ENCODE measurements at places on chromosomes 2 and 18.

- no peak for DNase-seq
These were observed 2.5 kb downstream of the APLF start for GRCh38 chr2:68469935-68470334.

DNA sequence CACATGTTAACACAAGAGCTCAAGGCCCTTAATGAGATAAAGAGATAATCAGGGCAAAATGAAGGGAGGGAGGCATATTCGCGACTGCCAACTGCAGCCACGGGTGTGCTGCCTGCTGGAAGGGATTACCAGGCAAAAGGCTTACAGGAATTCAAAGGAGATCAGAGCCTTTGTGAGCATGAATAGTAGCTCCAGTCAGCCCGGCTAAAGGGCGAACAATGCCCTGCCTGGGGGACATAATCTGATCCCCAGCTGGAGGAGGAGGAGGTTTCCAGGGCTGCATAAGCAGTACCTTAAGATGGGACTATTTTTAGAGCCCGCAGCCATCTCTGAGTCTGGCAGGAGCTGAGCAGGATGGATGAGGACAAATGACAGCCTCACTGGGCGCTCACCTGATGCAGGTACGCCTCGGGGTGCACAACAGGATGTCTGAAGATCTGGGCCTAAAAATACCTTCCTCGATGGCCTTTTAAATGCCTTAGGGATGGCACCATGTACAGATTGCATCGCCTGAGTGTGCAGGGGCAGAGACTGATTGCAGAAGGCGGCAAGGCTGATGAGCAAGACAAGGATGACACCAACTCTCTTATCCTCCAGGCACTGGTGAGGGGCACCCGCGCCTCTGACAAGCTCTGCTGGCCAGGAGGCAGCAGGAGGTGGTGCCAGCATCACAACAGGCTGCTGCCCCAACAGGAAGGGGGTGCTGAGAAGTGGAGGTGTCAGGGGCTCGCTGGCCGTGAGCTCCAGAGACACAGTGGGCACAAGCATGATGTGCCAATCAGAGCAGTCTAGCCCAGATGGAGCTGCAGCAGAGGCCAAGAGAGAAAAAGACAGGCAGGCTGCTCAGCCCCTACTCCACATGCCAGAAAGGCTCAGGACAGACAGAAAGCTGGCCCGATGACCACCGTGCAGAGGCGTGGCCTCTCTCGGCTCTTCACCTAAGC lies 111.4 kb downstream of the EIPR1 start:
- no peak for DNase-seq

- no peak for DNase-seq
These were observed 7.2 kb upstream of the CCDC74A start for GRCh38 chr2:131520526-131520925.

DNA sequence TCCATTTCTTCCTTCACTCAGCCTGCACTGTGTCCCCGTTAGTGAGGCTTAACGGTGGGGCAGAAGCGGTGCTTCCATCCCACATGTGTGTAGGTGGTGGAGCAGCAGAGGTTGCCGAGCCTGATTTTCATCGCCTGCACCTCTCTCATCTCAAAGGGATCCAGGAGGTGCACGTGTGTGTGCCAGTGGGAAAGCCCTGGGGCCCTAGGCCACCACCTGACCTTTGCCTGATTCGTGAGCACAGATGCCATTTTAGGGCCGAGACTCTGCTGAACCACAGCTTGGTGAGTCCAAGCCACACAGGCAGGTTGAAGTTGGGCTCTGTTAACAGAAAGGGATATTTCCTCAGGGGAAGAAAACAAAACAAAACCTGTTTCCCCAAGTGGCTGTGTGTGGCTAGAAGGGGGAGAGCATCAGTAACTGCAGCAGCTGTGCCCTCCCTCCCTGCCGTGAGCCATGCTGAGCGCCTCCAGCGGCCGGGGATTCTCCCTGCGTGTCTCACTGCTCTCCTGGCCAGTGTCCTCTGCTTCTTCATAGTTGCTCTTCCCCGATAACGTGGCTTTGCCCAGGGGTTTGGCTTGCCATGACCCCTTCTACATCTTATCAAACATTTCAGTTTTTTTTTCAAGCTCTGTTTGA lies 81.5 kb downstream of the MAPRE2 start:
- peak; percentile 24 for DNase-seq

GRCh38 chr2:224377751-224378700 lies 23.9 kb downstream of the FAM124B start:
- no peak for DNase-seq

DNA sequence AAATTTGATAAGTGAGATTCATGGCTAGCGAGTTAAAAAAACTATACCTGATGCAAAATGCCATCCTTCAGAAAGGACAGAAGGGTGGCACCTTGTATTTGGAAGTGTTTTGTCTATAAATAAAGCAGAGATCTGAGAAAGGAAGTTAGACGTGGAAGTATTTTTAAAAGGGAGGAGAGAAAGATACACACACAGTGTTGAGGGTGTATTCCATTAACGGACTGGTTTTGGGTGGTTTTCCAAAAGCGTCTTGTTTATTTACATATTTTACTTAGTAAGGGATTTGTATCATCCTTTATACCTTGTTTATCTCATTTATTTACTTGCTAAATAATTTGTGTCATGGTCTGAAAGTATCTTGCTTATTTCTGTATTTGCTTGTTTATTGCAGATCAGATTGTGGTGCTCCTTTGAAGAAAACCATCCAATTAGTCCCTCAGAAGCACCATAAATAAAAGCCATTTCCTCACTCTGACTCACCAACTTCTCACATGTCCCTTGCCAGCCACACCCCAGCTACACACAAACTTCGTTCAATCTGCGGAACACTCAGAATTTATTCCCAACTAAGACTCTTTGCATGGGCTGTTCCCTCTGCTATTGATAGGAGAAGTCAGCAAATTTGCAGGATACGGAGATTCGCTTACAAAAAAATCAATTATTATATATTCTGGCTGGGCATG lies 90.8 kb downstream of the FAM124B start:
- DNase-seq: no peak

- no peak for DNase-seq
These were observed 94.3 kb upstream of the SMIM21 start for GRCh38 chr18:75521816-75522215.
